ENCODE measurements at places on chromosomes 6 and 20.

DNA sequence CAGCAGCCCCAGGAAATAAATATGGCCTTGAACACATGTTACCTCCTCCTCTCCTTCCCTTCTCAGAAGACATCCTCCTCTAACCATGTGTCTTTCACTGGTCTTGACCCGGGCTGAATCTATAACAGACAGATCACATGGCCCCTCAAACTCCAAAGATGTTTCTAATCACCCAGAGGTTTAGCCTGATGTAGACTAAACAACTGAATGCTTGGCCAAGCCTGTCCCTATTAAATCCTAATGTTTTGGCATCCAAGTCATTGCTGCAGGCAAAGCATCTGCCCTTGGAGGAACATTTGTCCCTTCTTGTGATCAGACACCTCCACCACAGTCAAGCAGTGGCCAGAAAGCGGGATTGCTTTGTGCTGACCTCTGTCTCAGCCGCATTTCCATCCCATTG is 65.5 kb downstream of the ANKRD60 start:
- no peak for DNase-seq

- DNase-seq, result no peak
Observed at GRCh38 chr20:53949319-53949839, 121.0 kb downstream of the BCAS1 start.

DNA sequence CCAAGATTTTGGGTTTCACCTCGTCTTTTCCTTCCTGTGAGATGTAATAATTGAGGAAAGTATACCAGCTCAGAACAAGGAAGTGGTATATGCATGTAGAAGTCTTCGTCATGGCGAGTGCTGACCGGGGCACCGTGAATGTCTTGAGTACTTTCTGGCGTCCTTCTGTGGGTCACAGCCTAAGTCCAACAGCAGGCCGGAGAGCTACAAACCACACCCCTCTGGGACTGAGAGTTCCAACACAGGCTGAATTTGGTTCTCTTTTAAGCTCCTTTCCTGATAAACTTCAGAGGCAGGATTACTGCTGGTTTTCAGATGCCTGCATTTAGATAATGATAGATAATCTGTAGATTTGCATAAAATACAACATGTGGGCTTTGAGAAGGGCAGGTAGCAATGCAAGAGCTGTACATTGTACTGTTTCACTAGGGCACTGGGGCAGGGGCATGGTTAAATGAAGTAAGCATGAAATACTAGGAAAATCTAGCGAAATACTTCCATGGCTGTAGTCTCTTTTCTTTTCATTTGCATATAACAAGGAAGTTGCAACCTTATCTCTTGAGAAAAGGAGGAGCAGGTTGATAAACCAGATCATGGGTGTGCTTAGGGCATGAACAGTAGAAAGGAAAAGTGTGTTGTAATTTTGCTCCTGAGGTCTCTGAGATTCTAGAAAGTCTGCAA is at the start of gene ADTRP:
Gene ADTRP, minus strand, starts transcription at position 156 of the 681 bp plus-strand sequence. Its CDS starts 44 bp downstream, at position 112.
- no peak for DNase-seq

- no peak for DNase-seq
Observed at GRCh38 chr6:125067552-125067951, 86.0 kb upstream of the TPD52L1 start.

GRCh38 chr6:148388521-148388920 is 45.9 kb downstream of the SASH1 start:
- no peak for DNase-seq

DNA sequence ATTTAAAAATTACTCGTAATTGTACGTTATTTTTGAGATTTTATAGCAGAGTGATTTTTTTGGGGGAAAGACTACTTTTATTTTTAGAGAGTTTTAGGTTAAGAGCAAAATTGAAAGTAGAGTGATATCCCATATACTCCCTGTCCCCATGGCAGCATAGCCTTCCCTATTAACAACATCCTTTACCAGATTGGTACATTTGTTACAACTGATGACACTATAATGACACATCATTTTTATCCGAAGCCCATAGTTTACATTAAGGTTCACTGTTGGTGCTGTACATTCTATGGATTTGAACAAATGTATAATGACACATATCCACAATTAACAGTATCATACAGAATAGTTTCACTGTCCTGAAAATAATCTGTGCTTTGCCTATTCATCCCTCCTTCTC is 1126.4 kb upstream of the CITED2 start:
- DNase-seq, result no peak

GRCh38 chr6:109406196-109406595 is 23.9 kb upstream of the CD164 start:
- DNase-seq, result no peak

GRCh38 chr20:63533388-63533787 is 3.8 kb downstream of the PTK6 start:
- no peak for DNase-seq

All from globus pallidus (tissue), 1 donor.